Thoracic aorta (tissue), 2 donors: ENCODE measurements at places on chromosomes 13 and 19. TPM values are rescaled to one million over a fixed set of nuclear protein-coding genes. Genes with fewer than 3 reads are reported as not detected.
A peak's percentile ranks its signal among the peaks of the same experiment; 100 is the strongest.

The SLC7A10 gene
- not detected for total RNA-seq

The CIC gene
- 57.1 TPM for total RNA-seq

The DPF1 gene
- 0.85 TPM for total RNA-seq

The ACER1 gene
- not detected for total RNA-seq

The SERTAD1 gene
- total RNA-seq, result 22.7 TPM

The ZNF536 gene
- 0.41 TPM for total RNA-seq

The ZNF549 gene
- total RNA-seq, result 8.3 TPM

The OR4F17 gene
- total RNA-seq, result not detected

The CFAP97D2 gene
- not detected for total RNA-seq

The GAMT gene
- total RNA-seq, result 55.1 TPM

The LSR gene
- total RNA-seq, result 9.3 TPM

The ZNF573 gene
- total RNA-seq, result 5.8 TPM

The IFT88 gene
- total RNA-seq, result 13.0 TPM

DNA sequence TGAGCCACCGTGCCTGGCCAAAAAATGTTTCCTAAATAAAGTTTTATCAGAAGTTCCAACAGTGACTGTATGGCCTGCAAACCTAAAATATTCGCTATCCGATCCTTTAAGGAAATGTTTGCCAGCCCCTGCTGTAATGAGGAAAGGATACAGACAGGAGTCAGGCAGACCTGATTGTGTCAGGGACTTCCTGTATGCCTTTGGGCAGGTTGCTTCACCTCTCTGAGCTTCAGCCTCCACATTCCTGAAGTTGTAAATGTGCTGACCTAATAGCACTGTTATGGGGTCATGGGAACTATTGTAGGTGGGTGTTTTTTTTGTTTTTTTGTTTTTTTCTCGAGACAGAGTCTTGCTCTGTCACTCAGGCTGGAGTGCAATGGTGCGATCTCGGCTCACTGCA, 6.2 kb downstream of the ABHD8 start:
- H3K27ac ChIP-seq, result no peak overlapping the region
- no peak for DNase-seq
- H3K4me3 ChIP-seq, result no peak overlapping the region
- H3K27me3 ChIP-seq, result no peaks in the 10 kb centered on the region

DNA sequence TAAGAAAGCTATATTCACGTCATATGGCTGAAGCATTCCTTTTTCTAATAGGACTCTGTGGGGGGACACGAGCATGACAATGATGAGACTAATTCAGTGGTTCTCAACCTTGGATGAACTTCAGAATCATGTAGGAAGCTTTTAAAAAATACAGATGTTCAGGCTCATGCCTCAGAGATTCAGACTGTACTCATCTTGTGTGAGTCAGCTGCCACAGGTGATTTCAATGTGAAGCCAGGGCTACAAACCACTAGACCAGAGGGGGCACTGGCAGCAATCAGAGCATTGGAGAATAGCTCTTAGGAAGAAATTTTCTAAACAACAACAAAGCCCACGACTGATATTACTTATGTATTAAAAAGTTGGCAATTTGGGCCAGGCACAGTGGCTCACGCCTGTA, 91.7 kb downstream of the SERP2 start:
- DNase-seq, result no peak
- no peaks in the 10 kb centered on the region for H3K36me3 ChIP-seq
- no peak overlapping the region for H3K27ac ChIP-seq

- H3K4me1 ChIP-seq, result no peaks in the 10 kb centered on the region
- DNase-seq, result no peak
- no peak overlapping the region for H3K4me3 ChIP-seq
- H3K27ac ChIP-seq, result no peak overlapping the region
- H3K36me3 ChIP-seq, result no peaks in the 10 kb centered on the region
- no peaks in the 10 kb centered on the region for H3K27me3 ChIP-seq
Measured at GRCh38 chr13:90838317-90838960, 509.0 kb upstream of the MIR17HG start.

- H3K36me3 ChIP-seq, result no peaks in the 10 kb centered on the region
- no peak within 1 kb of the TSS for H3K4me3 ChIP-seq
- H3K4me1 ChIP-seq, result no peaks in the 10 kb centered on the region
- DNase-seq, result no peak
- H3K27ac ChIP-seq, result no peak within 1 kb of the TSS
- H3K27me3 ChIP-seq, result no peaks in the 10 kb centered on the region
Measured at GRCh38 chr13:23180711-23181110, at the start of gene SGCG. Gene SGCG (plus strand): TSS chr13:23180979. CDS start chr13:23203695, 22,716 bp downstream.

DNA sequence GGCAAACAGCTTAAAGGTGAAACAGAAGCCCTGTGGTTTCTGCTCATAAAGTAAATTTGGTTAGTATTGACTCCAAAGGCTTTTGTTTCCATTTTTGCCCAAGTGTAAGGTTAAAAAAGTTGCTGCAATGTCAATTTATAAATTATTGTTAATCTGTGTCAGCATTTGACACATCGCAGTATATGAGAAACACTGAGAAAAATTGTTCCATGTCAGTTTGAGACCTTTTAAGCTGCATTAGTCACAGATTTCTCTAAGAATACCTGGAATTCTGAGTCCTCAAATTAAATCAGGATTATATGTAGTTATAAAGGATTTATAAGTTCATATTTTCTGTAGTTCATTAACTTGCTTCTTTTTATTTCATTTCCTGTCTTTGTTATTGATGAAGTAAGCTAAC, 78.8 kb downstream of the FGF14 start:
- H3K4me1 ChIP-seq, result peaks cover 9% of the 10 kb centered on the region
- H3K36me3 ChIP-seq, result no peaks in the 10 kb centered on the region
- H3K27ac ChIP-seq, result no peak overlapping the region
- H3K27me3 ChIP-seq, result no peaks in the 10 kb centered on the region

DNA sequence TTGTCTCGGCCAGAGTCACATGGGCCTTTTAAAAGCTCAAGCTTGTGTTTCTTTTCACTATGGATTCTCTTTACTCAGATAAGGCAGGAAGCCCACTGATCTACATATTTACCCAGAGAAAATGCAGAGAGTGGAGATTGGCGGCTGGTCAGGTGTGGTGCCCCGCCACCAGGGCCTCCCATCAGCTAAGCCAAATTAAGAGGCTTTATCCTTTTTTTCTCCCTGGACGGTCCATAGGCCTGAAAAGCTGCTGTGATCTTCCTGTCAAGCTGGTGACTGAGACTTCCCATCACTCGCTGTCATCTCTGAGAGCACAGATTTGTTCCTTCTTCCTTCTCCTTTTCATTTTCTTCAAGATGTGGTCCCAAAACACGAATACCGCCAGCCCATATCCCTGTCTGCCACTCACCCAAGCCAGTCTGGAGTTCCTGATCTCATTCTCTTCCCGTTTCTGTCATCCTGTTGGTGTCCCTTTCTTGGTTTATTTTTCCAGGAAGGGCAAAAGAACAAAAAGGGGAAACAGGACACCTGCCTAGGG, 1.9 kb downstream of the SAFB start:
- H3K4me1 ChIP-seq, result peaks cover 72% of the 10 kb centered on the region
- peak overlapping the region; percentile 97 for H3K4me3 ChIP-seq
- peaks cover 16% of the 10 kb centered on the region for H3K36me3 ChIP-seq
- DNase-seq, result no peak

GRCh38 chr13:38308736-38309135, 40.9 kb upstream of the UFM1 start:
- no peak overlapping the region for H3K4me3 ChIP-seq
- H3K4me1 ChIP-seq, result no peaks in the 10 kb centered on the region
- no peak overlapping the region for H3K27ac ChIP-seq
- DNase-seq, result no peak
- no peaks in the 10 kb centered on the region for H3K27me3 ChIP-seq
- H3K36me3 ChIP-seq, result no peaks in the 10 kb centered on the region

DNA sequence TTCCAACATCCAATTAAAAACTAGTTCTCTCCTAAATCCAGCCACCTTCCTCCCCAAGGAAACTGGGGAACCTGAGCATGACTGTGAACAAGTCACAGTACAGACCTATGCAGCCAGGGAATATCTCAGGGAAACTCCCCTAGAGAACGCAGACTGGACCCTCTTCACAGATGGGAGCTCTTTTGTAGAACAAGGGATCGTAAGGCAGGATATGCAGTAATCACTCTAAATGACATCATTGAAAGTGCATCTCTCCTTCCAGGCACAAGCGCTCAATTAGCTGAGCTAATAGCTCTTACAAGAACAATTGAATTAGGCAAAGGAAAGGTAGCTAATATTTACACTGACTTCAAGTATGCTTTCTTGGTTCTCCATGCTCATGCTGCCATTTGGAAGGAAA, 1331.7 kb downstream of the UQCRFS1 start:
- no peak overlapping the region for H3K4me3 ChIP-seq
- H3K4me1 ChIP-seq, result no peaks in the 10 kb centered on the region
- no peaks in the 10 kb centered on the region for H3K36me3 ChIP-seq
- no peak overlapping the region for H3K27ac ChIP-seq

DNA sequence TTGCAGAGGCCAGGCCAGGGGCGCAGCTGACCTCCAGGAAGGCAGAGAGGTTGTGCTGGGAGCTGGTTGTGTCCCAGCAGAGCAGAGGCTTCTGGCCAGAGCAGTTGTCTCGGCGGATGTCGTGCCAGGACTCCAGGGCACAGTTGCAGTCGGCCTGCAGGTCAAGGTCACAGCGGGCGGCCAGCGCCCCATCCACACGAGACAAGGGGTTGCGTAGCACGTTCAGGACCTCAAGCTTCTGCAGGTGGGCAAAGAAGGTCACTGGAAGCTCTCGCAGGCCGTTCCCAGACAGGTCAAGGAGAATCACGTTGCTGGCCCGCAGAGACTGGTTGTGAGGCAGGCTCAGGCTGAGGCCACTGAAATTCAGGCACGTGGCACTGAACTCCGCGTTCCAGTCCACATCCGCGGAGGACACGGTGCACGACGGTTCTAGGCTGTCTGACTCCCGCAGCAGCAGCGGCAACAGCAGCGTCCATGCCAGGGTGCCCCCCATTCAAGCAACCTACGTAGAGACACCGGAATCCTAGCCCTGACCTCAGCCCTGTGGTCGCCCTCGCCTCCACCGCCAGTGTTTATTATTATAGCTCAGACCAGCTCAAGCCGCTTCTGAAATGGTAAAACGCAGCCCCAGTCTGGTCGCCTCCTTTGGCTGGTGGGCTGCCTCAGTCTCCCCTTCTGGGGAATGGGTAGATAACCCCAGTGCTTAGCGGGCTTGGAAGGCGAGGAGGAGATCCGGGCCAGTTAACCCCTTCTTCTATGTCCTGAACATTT, 766 bp downstream of the LRRC25 start:
- no peak overlapping the region for H3K27ac ChIP-seq
- no peaks in the 10 kb centered on the region for H3K4me1 ChIP-seq
- peak overlapping the region; percentile 60 for H3K4me3 ChIP-seq

DNA sequence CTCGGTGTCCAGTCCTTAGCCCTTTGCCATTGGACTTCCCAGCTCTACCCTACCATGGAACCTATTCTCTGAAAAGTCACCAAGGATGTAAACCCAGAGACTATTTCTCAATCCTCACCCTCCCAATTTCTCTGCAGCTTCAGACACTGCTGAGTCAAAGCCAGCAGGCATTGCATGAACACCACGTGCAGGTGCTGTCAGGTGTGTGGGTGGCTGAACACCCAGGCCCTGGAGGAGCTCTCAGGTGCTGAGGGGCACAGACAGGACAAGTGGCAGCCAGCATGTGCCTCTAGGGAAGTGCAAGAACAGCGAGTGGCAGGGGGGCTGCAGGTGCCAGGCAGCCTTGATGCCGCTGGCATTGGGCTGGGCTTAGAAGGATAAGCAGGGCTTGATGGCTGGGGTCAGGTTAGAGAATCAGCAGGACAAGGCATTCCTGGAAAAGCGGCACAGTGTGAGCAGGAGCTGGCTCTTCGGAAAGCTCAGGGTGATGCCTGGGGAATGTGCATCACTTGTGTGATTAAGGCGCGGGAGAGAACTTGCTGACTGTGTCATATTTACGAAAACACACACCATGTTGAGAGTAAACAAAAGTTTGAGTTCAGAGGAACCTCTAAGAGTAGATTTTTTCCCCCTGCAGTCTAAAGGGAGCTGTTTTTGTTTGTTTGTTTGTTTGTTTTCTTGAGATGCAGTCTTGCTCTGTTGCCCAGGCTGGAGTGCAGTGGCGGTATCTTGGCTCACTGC, 83.8 kb downstream of the LNX2 start:
- H3K4me1 ChIP-seq, result no peaks in the 10 kb centered on the region
- no peaks in the 10 kb centered on the region for H3K36me3 ChIP-seq
- H3K27ac ChIP-seq, result no peak overlapping the region
- no peak overlapping the region for H3K4me3 ChIP-seq
- no peaks in the 10 kb centered on the region for H3K27me3 ChIP-seq

DNA sequence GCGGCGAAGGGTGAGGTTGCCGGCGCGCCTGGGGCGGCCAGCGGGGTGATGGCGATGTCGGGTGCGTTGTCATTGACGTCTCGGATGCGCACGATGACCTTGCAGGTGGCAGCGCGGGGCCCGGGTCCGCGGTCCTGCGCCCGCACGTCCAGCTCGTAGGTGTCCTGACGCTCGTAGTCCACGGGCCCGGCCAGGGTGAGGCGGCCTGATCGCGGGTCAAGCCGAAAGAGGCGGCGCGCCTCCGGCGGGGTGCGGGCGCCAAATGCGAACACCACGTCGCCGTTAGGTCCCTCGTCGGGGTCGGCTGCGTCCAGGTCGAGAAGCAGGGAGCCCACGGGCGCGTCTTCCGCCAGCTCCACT, 1.1 kb downstream of the PCDH8 start:
- peaks cover 22% of the 10 kb centered on the region for H3K27me3 ChIP-seq
- DNase-seq, result no peak
- H3K4me3 ChIP-seq, result no peak overlapping the region
- H3K27ac ChIP-seq, result no peak overlapping the region
- H3K36me3 ChIP-seq, result no peaks in the 10 kb centered on the region
- H3K4me1 ChIP-seq, result peaks cover 21% of the 10 kb centered on the region

GRCh38 chr13:49472186-49472585, 23.6 kb upstream of the PHF11 start:
- no peak overlapping the region for H3K4me3 ChIP-seq
- H3K27ac ChIP-seq, result no peak overlapping the region
- H3K27me3 ChIP-seq, result no peaks in the 10 kb centered on the region
- no peak for DNase-seq
- no peaks in the 10 kb centered on the region for H3K4me1 ChIP-seq

DNA sequence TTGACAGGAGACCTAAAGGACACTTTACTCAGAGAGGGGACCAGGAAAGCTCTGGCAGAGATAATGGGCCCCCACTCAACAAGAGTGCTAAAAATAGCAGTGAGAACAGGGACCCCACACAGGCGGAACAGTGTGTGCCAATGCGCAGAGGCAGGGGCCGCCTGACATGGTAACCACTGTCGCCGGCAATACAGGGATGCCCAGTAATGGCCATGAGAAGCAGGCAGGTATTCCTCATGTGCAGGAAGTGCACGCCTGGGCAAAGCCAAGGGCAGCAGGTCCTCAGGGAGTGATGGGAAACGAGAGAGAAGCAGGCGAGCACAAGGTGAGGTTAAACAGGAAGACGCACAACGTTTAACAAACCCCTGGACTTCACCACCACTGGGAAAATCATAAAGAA, 757.1 kb downstream of the LIG4 start:
- no peaks in the 10 kb centered on the region for H3K36me3 ChIP-seq
- H3K4me3 ChIP-seq, result no peak overlapping the region
- H3K4me1 ChIP-seq, result peaks cover 63% of the 10 kb centered on the region

DNA sequence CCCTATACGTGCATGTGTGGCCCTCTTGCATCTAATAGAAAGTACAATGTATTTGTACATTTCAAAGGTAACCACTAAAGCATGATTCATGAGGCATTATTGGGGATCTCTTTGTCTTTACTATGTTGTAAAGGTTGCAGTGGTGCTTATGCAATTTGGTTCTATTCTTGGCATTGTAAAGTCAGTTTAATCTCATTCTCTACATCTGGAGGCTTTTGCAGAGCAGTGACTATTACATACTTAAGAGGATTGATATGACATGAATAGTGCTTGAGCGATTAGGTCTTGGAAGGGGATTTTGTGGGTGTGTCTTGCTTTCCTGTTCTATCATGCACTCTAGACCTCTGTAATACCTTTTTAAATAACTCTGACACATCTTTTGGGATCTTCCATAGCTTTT, 610.0 kb downstream of the EFNB2 start:
- no peak overlapping the region for H3K4me3 ChIP-seq
- no peak overlapping the region for H3K27ac ChIP-seq
- H3K4me1 ChIP-seq, result no peaks in the 10 kb centered on the region
- no peaks in the 10 kb centered on the region for H3K36me3 ChIP-seq
- H3K27me3 ChIP-seq, result no peaks in the 10 kb centered on the region
